Stimulated activated CD4-positive, alpha-beta T cell treated with anti-CD3 and anti-CD28 coated beads, Interleukin-1b, Interleukin-23, amount 100 ng/mL, for 1 hour (primary cell): ENCODE measurements at places on chromosomes 13 and 19.

DNA sequence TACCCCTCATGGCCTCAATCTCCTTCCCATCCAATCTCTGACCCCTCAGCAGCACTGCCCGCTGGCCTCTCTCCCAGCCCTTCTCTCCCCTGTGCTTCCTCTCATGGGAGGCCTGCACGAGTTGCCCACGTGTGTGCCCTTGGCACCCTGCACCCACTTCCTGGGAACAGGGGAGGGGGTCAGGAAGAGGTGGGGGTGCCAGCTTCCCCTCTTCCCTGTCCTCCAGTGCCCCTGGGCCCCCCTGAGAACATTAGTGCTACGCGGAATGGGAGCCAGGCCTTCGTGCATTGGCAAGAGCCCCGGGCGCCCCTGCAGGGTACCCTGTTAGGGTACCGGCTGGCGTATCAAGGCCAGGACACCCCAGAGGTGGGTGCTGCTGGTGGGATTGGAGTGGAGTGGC, 19.2 kb downstream of the AXL start:
- no peak for DNase-seq

DNA sequence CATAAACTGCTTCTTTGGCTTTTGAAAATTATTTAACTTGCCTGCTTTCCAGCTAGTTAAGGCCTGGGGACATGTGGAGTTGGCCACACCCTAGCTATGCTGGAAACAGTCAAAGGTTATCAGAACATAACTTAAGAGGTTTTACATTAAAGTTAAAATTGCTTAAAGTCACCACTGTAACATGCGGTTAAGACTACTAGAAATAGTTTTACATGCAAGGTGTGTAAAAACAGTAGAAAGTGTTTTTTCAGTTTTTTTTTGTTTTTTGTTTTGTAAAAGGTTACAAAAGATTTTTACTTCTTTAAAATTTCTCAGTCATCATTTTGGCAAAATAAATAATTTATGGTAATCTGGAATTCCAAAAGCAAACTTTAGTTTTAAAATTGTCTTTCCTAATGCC, 763.1 kb downstream of the UQCRFS1 start:
- DNase-seq = no peak

DNA sequence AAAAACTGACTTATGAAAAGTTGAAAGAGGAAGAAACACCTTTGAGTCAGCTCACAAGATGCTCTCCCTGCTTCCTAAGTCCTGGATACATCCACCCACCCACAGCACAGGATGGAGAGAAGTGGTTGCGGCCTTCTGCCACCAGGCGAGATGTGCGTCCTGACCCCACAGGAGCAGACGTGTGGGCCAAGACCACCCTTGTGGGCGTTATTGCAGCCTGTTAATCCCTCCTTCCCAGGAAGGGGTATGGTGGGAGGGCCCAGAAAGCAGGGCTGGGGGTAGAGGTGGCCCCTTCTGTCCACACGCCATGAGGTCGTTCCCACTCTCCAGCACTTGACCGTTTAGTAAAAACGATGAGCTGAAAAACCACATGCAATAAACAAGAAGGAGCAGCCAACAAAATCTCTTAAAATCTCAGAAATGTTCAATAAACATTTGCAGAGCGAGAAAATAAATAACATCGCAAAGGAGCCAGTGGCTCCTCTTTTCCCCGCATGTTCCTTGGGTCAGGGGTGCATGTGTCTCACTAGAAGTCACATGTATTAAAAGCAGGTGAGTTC, 2.4 kb upstream of the AKAP8L start:
- no peak for DNase-seq

GRCh38 chr19:49362929-49363267, 682 bp upstream of the TEAD2 start:
- no peak for DNase-seq
